Inflammatory macrophage (primary cell): ENCODE measurements at places on chromosomes 5 and 9.

- DNase-seq: no peak
Observed at GRCh38 chr5:116577064-116577788, 2.6 kb upstream of the SEMA6A start.

GRCh38 chr5:40037713-40038112 is 612.9 kb upstream of the DAB2 start:
- no peak for DNase-seq

DNA sequence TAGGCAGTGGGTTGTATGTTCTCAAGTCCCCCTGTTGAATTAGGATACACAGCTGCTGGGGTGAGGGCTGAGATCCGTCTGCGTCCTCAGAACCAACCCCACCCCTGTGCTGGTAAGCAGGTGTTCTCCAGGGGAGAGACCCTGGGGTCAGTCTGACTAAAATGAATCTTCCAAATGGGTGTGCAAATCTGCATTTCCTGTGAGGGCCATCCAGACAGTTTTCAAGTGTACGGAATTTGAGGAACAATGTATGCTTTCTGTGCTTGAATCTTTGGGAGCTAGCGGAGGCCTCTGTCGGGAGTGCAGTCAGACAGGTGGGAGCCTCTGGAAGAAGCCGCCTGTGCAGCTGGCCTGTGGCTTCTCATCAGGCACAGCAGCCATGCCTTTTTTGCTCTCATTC is 122.9 kb downstream of the MACROH2A1 start:
- DNase-seq: no peak

GRCh38 chr9:135002336-135002735 is 84.6 kb upstream of the FCN1 start:
- no peak for DNase-seq

- DNase-seq: no peak
Observed at GRCh38 chr9:4299005-4299795, 668 bp downstream of the GLIS3 start.

GRCh38 chr9:91146391-91147019 is 215.2 kb downstream of the AUH start:
- peak; percentile 90 for DNase-seq

DNA sequence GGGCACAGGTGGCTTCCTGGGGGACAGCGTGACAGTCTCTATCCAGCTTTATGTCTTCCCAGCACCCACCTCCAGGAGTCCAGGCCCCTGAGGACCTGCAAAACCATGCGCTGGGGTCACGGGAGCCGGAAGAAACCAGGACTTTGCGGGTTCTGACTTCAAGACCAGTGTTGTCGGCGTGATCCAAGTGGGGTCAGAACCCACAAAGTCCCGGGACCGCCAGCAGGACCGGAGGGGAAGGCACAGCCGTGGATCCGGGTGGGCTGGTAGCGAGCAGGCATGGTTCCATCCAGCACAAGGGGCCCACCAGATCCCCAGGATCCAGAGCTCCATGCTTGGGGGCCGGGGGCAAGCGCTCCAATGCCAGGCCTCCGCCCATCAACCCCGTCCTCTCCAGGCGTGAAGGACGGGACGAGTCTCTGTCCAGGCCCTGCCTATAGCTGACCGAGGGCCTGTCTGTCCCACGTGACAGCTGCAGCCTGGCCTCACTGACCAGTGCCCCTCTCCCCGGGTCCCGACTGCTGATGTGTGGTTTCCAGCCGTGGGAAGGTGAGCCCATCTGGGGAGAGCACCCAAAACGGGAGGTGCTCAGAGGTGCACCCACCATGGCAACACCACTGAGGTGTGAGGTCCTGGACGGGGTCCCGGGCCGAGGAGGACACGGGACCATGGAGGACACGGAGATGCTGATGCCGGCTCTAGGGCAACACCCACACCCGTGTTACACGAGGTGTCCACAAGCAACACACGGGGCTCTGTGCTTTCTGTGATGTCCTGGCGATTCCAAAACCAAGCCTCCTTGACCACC is 48.9 kb downstream of the SLC12A7 start:
- no peak for DNase-seq

DNA sequence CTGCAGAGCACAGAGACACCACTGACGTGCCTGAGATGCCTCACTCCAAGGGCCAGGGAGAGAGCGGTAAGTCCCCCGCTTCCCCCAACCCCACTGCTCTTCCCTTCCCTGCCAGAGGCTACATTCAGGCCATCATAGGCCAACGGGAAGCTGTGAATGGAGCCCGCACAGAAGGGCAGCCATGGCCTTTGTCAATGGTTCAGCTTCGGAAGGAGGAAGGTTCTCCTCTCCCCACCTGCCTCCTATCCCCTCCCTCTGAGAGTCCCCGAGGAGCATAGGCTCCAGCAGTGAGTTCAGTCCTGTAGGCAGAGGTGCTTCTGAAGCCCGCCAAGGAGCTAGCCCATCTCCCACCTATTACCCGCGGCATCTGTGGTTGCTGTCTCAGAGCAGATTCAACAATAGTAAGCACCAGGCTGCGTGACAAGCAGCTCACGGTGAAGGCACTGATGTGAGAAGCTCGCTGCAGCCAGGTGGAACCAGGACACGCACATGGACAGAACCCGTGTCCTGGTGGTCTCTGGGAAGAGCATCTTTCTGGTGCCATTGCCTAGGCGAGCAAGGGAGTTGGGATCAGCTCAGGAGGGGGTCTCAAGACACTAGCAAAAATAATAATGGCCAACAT is 15.9 kb downstream of the QRFP start:
- DNase-seq: no peak

GRCh38 chr5:4939042-4939781 is 200.9 kb upstream of the ADAMTS16 start:
- no peak for DNase-seq

DNA sequence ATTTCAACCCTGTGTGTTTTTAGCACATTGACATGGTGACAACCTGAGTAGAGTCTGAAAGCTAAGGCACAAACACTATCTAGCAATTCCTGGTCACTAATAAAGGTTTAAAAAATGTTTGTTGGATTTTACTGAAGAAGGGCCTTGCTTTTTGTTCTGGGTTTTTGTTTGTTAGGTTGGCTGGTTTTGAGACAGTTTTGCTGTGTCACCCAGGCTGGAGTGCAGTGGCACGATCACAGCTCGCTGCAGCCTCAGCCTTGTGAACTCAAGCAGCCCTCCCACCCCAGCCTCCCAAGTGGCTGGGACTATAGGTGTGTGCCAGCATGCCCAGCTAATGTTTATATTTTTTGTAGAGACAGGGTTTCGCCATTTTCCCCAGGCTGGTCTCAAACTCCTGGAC is 39.0 kb downstream of the PRKACG start:
- DNase-seq: peak; percentile 31

DNA sequence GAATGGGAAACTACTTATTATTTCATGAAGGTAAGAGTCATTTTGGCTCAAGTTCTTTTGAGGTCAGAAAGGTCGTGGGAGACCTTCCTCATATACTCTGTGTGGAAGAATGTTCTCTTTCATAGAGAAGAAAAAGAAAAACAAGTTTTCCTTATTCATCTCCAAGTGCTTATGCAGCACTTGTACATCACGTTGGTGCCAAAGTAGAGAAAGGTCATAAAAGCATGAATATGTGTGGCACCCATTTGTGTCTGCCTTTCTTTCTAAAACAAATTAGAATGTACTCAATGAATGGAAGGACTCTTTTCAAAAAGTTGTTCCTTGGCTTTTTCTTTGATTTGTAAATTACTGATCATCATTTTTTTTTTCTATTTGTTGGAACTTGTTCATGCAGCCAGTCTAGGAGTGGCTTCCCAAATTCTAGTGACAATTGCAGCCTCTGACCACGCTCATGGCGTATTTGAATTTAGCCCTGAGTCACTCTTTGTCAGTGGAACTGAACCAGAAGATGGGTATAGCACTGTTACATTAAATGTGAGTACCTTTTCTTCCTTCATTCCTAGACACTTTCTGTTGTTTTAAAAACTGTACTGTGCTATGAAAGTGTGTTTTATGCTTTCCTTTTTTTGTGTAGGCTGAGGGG is 122.4 kb downstream of the ADGRV1 start:
- no peak for DNase-seq

DNA sequence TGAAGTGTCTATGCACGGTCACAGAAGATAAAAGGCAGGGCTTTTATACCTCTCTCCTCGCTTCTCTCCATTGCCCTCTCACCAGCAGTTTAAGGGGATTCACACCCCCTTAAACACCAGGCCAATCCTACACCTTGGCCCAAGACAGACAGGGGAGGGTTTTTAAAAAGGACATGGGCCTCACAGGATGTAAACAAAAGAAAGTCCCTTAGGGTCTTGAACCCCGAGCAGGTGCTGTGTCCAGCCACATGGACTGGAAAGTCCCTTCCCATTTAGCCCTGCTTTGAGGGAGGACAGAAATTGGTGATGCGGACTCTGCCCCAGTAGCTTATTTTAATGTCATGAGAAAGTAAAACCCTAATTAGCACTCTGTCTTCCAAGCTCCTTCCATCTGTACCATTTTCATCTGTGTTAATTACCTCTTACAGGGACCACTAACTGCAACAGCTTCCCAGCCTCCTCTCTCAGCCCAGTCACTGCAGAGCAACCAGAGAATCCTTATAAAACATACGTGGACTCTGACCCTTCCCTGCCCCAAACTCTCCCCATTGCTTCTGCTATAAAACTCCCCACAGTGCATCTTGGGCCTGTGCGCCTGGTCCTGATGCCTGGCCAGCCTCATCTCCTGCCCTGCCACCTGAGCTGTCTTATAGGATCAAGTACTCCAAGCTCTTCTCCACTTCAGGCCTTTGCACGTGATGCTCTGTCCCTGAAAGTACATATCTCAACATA is 16.7 kb downstream of the WHRN start:
- DNase-seq: no peak

- DNase-seq: no peak
Observed at GRCh38 chr5:125257997-125258396, 511.6 kb upstream of the ZNF608 start.

DNA sequence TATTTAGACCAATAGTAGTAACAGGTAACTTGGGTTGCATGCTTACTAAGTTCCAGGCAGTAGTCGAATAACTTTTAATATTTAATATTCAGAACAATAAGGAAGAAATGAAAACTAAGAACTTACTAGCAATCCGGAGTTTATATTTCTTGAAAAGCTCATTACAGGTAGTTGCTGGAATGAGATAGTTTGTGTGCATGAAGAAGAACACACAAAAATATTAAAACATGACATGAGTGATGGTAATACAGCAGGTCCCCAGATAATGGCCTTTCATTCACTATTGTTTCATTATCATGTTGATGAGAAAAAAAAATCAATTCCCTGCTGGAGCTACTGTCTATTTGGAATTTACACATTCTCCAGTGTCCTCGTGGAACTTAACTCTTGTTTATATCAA is 44.7 kb downstream of the EXOSC2 start:
- no peak for DNase-seq

- no peak for DNase-seq
Observed at GRCh38 chr5:19258686-19259085, 729.3 kb downstream of the CDH18 start.

GRCh38 chr5:87746891-87747377 is 334.2 kb upstream of the CCNH start:
- DNase-seq: no peak

DNA sequence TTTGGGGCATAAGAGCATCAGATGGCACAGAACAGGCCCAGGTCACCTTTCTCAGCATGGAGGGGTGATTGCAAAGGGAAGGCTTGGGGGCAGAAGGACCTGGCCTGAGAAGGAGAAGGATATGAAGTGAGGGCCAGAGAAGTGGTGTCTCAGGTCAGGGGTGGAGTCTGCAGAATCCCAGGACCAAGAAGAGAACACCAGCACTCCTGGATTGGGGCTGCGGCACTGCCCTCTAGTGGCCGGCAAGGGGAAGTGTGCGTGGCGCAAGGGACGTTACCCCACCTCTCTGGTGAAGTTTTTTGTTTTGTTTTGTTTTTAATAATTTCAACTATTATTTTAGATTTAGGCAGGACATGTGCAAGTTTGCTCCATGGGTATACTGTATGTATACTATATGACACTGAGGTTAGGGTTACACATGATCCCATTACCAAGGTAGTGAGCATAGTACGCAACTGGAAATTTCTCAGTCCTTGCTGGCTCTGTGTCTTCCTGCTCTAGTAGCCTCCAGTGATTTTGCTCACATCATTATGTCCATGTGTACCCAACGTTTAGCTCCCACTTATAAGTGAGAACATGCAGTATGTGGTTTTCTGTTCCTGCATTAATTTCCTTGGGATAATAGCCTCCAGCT is 1548.6 kb downstream of the EFNA5 start:
- DNase-seq: no peak

DNA sequence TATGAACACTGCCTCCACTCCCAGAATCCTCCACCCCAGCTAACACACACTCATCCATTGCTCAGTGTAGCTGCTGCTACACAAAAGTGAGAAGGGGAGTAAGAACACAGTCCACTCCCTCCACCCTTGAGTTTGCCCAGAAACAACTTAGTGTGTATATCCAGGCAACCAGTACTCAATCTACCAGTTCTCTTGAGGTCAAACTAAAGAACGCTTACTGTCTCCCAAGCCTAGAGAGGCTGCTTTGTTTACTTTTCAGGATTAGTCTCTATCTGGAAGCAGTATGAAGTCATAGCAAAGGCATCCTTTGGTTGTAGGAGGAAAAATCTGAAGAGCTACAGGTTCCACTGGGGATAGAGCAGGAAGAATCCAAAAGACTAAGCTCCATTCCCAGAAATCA is 296.3 kb downstream of the KCNN2 start:
- no peak for DNase-seq

GRCh38 chr9:97863314-97863713 is 10.3 kb downstream of the FOXE1 start:
- no peak for DNase-seq

DNA sequence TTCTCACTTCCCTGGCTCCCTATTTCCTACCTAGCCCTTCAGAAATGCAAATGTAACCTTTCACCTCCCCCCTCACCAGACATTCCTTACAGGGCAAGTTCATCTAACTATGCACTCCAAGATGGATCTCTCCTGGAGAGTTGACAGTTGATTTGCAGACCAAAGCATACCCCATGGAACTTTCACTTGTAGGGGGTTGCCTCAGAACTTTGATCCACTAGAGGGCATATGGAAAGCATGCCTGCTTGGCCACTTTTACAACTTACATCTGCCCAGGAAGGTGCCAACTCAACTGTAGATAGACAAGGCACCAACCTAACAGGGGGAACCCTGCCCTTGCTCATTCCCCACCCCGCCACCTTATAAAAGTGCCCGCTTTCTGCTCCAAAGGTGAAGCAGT is 187.8 kb downstream of the NXNL2 start:
- no peak for DNase-seq

- DNase-seq: no peak
Observed at GRCh38 chr9:136108648-136109266, 9.9 kb downstream of the TMEM250 start.

DNA sequence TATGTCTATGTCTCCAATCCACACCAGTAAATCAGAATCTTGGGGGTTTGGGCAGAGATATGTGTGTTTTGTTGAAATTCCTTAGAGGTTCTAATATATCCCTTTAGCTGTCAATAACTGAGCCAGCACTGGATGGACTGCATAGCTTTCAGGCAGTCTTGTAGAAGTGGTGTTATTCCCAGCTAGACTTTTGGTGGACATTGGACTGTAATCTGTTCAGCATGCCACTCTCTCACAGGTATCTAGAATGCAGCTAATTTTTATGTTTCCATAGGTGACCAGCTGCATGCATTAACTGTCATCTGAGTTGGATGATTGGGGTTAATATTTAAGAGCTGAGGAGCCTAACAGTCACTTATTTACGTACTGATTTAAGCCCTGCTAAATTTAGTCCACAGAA is 45.1 kb upstream of the IL13 start:
- no peak for DNase-seq

- DNase-seq: no peak
Observed at GRCh38 chr9:118091711-118092500, 387.7 kb downstream of the TLR4 start.

- DNase-seq: no peak
Observed at GRCh38 chr5:29462241-29462640, 1731.2 kb upstream of the CDH6 start.

- no peak for DNase-seq
Observed at GRCh38 chr5:153824909-153825308, 213.8 kb downstream of the FAM114A2 start.
